ENCODE measurements at places on chromosomes 3 and 15.

- no peak for DNase-seq
Observed at GRCh38 chr15:32981536-32981935, 213.0 kb downstream of the FMN1 start.

DNA sequence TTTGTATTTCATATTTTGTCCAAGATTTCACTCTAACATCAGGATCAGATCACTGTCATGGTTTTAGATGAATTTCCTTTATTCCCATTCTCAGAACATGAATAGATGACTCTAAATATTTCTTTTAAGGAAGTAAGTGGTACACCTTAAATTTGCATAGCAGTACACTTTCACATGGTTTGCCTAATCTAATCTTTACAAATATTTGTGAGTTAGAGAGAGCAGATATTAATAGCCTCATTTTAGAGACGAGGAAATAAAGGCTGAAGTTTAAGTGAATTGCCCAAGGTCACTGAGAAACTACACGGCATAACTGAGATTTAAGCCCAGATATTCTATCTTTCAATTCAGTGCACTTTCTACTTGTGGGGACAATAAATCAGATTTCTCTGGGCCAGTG is 14.2 kb downstream of the TERC start:
- no peak for DNase-seq

GRCh38 chr3:40258555-40258954 is 51.0 kb upstream of the EIF1B start:
- DNase-seq, result no peak

- DNase-seq, result no peak
Observed at GRCh38 chr3:160331127-160331937, 67.7 kb downstream of the IFT80 start.
